Adrenal gland (tissue), 19 donors: ENCODE measurements at places on chromosomes 12 and 14.

- no peaks in the 10 kb centered on the region for H3K36me3 ChIP-seq
- H3K4me3 ChIP-seq: peak overlapping the region; percentile 65
- H3K27me3 ChIP-seq: no peaks in the 10 kb centered on the region
- H3K4me1 ChIP-seq: peaks cover 20% of the 10 kb centered on the region
- peak; percentile 24 for DNase-seq
Observed at GRCh38 chr12:79933532-79934264, 1.2 kb downstream of the PPP1R12A start.

DNA sequence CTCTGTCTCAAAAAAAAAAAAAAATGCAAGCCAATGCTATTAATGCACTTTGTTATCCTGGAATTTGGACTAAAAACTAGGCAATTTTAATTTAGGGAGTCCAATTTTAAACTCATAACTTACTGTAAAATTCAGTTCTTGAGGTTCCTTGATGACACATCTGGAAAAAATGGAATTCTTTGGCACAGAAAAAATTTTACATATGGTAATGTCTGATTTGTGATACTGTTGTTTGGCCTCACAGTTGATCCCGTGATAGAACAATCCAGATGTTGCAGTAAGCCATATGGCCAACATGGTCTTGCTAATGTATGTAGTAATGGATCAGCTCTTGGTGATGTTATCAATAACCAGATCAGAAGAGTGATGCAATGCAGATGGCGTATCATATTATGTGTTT, 1089.8 kb downstream of the FLRT2 start:
- no peak overlapping the region for H3K4me3 ChIP-seq
- H3K27ac ChIP-seq: no peak overlapping the region
- H3K36me3 ChIP-seq: no peaks in the 10 kb centered on the region
- no peak for DNase-seq

DNA sequence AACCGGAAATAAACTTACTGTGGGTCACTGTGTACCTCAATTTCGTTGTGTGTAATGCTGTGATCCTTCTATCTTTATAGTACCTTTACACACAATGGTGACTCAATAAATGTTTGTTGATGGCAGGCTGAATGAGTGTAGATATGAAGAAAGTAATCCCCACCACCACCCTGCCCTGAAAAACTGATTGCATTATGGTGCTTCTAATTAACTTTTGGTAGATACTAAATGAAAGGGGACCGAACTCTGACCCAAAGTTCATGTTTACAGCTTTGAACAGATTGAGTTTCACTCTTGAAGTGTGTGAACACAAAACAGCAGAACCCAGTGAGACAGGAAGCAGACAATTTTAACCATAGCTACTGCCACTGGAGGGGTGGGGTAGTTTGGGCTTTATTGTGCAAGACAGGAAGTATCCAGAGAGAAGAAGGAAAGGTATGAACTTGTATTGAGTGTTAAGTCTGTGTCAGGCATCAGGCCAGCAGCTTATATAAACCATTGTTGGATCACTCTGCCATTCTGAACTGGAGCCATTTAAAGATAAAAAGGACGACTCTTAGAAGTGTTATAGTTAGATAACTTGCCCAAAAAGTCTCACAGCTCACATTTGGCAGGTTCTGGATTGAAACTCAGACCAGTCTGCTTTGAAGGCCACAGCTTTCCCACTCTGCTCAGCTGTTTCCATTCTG, 197.0 kb upstream of the AMIGO2 start:
- H3K4me1 ChIP-seq: no peaks in the 10 kb centered on the region
- no peak overlapping the region for H3K4me3 ChIP-seq
- DNase-seq: no peak
- no peaks in the 10 kb centered on the region for H3K36me3 ChIP-seq

DNA sequence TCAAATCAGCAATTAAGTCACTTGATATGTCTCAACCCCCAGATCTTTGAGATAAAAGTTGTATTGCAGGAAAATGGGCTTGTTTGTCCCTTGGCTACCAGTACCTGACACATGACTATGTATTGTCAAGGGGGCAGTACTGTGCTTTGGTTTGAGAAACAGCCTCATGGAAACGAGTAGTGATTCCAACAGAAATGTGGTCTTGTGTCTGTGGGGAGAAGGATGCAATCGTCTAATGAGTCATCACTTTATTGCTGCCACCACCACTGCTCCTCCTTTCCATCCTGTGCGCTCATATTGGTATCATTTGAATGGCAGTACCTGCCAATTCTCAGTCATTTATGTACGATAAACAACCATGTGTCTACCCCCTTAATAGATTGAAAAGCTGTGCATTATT, 72.8 kb upstream of the ARHGAP5 start:
- H3K4me1 ChIP-seq: no peaks in the 10 kb centered on the region
- H3K27me3 ChIP-seq: no peaks in the 10 kb centered on the region
- DNase-seq: no peak
- no peak overlapping the region for H3K27ac ChIP-seq

GRCh38 chr12:116434155-116435011, 124.8 kb upstream of the MAP1LC3B2 start:
- no peak overlapping the region for H3K4me3 ChIP-seq
- peak; percentile 65 for DNase-seq
- no peaks in the 10 kb centered on the region for H3K27me3 ChIP-seq
- peaks cover 6% of the 10 kb centered on the region for H3K4me1 ChIP-seq
- no peak overlapping the region for H3K27ac ChIP-seq

DNA sequence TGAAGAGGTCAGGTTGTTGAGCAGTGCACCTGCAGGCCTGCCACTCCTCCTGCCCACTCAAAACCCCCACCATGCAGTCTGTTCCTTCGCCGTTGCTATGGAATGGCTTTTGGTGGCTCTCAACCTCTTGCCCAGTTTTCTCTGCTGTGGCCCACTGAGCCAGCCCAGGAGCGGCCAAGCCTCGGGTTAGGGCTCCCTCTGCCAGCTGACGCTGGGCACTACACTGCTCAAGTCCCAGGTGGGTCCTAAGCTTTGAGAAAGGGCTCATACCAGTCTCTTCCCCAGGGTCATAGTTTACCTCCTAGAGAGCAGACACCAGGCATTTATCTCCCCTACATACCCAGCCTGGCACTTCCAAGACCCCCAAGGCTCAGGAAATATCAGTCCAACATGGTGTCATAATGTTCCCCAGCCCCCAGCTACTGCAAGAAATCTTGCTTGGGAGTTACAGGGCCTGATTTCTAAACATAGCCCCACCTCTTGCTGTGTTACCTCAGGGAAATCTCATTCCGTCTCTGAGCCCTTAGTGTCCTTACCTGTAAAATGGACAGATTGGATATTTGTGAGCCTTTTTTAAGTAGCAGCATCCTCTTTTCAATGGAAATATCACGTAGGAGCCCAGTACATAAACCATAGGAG, 59.4 kb downstream of the TSPAN11 start:
- H3K4me3 ChIP-seq: no peak overlapping the region
- H3K36me3 ChIP-seq: no peaks in the 10 kb centered on the region
- no peak overlapping the region for H3K27ac ChIP-seq
- DNase-seq: peak; percentile 54
- H3K4me1 ChIP-seq: no peaks in the 10 kb centered on the region
- H3K27me3 ChIP-seq: no peaks in the 10 kb centered on the region

DNA sequence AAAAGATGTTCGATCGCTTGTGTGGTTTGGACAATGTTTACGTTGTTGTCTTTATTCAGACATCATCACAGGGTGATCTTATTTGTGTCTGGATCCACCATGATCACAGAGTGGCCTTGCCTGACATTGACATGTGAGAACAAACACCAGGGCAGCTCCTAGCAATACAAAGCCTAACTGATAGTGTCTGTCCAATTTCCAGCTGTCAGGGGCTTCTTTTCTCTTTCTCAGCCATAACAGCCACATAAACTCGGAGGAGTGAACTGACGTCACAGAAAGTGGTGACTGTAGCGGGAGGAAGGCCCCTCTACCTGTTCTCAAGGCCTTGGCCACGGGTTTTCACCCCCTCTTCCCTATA, 5.8 kb upstream of the SLC6A13 start:
- no peaks in the 10 kb centered on the region for H3K4me1 ChIP-seq
- no peak overlapping the region for H3K4me3 ChIP-seq

- H3K4me1 ChIP-seq: peaks cover 41% of the 10 kb centered on the region
- H3K27me3 ChIP-seq: no peaks in the 10 kb centered on the region
- no peak overlapping the region for H3K27ac ChIP-seq
Observed at GRCh38 chr12:120224304-120225199, 23.6 kb upstream of the RPLP0 start.

GRCh38 chr12:77115471-77115870, 50.1 kb upstream of the E2F7 start:
- no peak overlapping the region for H3K27ac ChIP-seq
- H3K27me3 ChIP-seq: no peaks in the 10 kb centered on the region
- no peak for DNase-seq
- no peaks in the 10 kb centered on the region for H3K36me3 ChIP-seq
- no peaks in the 10 kb centered on the region for H3K4me1 ChIP-seq

- H3K27me3 ChIP-seq: no peaks in the 10 kb centered on the region
- H3K4me3 ChIP-seq: no peak overlapping the region
- H3K36me3 ChIP-seq: no peaks in the 10 kb centered on the region
Observed at GRCh38 chr12:116933091-116933490, 22.3 kb downstream of the FBXW8 start.

DNA sequence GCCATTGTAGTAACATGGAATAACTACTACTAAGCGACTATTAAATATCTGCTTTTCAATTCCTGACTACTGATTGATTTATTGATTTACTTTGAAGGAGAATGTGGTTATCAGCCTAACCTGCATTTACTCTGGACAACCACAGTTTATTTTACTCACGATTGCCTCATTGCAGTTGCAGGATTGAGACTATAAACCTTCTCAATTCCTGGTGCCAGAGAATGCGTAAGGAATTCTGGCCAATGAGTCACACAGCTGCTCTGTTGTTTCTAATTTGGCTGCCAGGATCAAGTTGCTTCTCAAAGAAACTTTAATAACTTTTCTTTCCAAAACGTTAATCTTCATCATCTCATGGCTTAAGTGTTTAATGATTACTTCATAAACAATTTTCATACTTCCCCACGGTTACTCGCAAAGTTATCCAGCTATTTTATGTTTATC, 13.1 kb upstream of the TMTC1 start:
- peaks cover 5% of the 10 kb centered on the region for H3K4me1 ChIP-seq
- H3K4me3 ChIP-seq: no peak overlapping the region
- peak; percentile 72 for DNase-seq
- H3K27ac ChIP-seq: no peak overlapping the region
- H3K36me3 ChIP-seq: no peaks in the 10 kb centered on the region

DNA sequence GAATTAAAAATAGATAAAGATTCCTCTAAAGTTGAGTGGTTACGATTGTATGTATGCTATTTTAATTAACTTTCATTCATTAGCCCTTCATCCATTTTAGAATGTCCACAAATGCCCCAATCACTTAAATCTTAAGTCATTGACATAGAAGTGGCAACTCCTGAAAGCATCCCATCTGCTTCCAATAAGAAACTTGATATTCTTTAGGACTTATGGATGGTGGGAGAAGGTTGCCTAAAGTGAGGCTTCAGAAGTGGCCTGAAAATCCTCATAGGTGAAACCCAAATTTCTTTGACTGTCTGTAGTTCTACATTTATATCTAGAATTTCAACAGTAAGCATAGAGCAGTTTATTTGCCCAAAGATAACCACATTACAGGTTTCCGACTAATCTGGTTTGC, 161.7 kb upstream of the HMGA2 start:
- no peaks in the 10 kb centered on the region for H3K4me1 ChIP-seq
- no peak for DNase-seq
- H3K36me3 ChIP-seq: no peaks in the 10 kb centered on the region
- no peak overlapping the region for H3K27ac ChIP-seq

DNA sequence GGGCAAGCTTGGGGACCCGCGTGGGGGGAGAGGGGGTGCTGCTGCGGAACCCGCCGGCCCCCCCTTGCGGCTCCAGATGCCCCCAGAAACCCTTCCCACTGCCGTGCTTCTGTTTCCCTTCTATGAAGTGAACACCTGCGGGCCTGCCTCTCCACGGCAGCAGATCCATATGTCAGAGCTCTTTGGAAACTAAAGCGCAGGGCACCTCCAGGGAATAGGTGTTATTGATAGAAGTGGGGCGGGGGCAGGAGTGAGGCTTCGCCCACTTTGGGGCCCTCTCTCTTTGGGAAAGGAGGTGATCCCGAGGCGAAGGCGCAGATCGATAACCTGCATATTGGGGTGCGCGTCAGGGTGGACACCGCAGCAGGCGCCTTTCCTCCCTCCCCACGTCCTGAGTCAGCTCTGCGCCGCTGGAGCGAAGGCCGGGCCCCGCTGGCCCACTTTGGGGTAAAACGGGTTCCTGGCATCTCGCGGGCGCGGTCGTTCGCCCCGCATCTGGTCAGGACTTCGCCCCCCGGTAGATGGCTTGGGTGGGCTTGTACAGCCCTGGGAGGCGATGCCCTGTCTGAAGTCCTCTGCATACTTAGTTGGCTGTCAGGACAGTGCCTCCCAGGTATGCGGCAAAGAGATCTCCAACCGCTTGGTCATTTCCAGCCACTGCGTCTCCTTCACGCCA, 524 bp downstream of the KMT5A start:
- no peaks in the 10 kb centered on the region for H3K36me3 ChIP-seq
- peak overlapping the region; percentile 62 for H3K4me3 ChIP-seq
- H3K27ac ChIP-seq: peak overlapping the region; percentile 86

GRCh38 chr12:98744680-98745079, 99.6 kb downstream of the APAF1 start:
- H3K27me3 ChIP-seq: no peaks in the 10 kb centered on the region
- H3K4me3 ChIP-seq: no peak overlapping the region
- no peaks in the 10 kb centered on the region for H3K4me1 ChIP-seq
- DNase-seq: no peak

DNA sequence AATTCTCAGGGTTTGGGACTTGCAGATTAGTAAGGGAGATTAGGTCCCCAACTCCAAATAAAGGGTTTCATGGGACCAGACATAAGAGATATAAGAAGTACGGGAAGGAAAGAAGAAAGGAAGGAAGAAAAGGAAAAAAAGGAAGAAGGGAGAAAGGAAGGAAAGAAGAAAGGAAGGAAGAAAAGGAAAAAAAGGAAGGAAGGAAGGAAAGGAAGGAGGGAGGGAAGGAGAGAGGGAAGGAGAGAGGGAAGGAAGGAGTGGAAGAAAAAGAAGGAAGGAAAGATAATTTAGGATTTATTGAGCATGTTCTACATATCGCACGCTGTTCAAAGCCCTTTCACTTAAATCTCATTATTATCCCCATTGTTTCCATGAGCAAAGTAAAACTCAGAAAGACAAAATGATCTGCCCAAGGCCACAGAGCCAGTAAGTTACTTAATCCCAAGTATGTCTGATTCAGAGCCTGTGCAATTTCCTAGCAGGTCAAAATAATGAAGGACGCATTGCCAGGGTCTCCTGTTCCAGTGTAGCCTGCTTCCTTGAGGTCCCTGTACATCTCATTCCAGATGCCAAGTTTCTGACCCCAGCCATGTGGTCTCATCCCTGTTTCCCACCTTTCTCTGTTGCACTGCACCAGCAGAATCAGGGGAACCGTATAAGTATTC, 3.9 kb upstream of the HDAC7 start:
- no peaks in the 10 kb centered on the region for H3K36me3 ChIP-seq
- peak overlapping the region; percentile 79 for H3K27ac ChIP-seq
- H3K4me1 ChIP-seq: peaks cover 36% of the 10 kb centered on the region
- DNase-seq: peak; percentile 54

GRCh38 chr12:63068857-63069442, 82.1 kb downstream of the AVPR1A start:
- DNase-seq: no peak
- no peaks in the 10 kb centered on the region for H3K4me1 ChIP-seq
- H3K27me3 ChIP-seq: no peaks in the 10 kb centered on the region
- no peaks in the 10 kb centered on the region for H3K36me3 ChIP-seq
- H3K27ac ChIP-seq: no peak overlapping the region

GRCh38 chr12:75848961-75849360, 182.6 kb downstream of the PHLDA1 start:
- H3K27me3 ChIP-seq: no peaks in the 10 kb centered on the region
- no peak for DNase-seq
- no peak overlapping the region for H3K4me3 ChIP-seq
- no peaks in the 10 kb centered on the region for H3K4me1 ChIP-seq
- H3K27ac ChIP-seq: no peak overlapping the region
- H3K36me3 ChIP-seq: no peaks in the 10 kb centered on the region
